SHP77 treated with DMSO at 0.1 percent for 48 hours (cell line): ENCODE measurements at places on chromosomes 2 and 18.

DNA sequence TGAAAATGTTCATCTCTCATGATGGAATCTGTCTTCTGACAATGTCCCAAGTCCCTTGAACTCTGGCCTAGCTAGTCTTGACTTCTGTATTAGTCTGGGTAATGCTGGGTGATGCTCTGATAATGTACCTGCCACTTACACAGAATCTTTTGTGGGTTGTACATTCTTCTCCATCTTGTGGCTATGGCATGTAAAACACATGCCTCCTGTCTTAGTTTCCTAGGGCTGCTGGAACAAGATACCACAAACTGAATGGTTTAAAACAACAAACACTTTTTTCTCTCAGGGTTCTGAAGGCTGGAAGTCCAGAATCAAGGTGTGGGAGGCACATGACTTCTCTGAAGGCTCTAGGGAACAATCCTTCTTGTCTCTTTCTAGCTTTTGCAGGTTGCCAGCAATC, 57.1 kb downstream of the RAPGEF4 start:
- DNase-seq = no peak

- no peak for DNase-seq
Measured at GRCh38 chr18:30595942-30596341, 446.6 kb downstream of the DSC3 start.

GRCh38 chr18:26804519-26804918, 61.0 kb downstream of the AQP4 start:
- no peak for DNase-seq

- no peak for DNase-seq
Measured at GRCh38 chr2:17052001-17052400, 386.4 kb upstream of the CYRIA start.

GRCh38 chr18:79878741-79879378, 72.6 kb downstream of the SLC66A2 start:
- DNase-seq = no peak

DNA sequence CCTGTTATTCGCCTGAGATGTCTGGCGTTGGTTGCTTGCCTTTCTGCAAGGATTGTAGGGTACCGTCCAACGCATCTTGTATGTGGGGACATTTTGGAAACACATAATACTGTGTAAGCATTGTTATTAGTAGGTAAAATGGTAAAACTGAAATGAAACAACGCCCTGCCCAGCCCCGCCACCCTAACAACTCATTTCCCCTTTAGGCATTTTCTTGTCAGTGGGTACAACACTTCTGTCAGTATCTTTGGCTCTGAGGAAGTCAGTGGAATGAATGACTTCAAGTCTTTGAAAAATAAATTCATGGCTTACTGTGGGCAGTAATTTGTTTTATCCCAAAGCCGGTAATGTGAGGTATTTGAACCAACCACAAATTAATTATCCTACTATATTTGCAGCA, 86.0 kb downstream of the FMNL2 start:
- no peak for DNase-seq
